T-cell (primary cell): ENCODE measurements at places on chromosomes 6 and 20.

DNA sequence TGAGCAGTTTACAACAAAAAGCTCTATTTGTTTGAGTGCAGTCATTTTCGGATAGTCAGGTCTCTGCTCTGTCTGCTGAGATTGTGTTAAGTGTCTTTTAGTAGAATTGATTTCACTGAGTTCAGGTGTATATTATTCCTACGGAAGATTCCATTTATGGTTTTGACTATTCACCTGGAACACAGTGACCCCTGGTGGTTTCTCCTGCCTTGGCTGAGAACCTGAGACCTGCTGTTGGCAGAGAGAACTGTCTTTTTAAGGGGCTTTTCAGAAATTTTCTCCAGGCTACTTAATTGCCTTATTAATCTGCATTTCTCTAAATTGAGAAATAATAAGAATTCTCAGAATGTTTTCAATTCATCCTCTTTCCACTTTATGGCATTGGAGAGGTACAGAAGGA is 508.0 kb downstream of the TBC1D32 start:
- DNase-seq, result no peak
- no peaks in the 10 kb centered on the region for H3K36me3 ChIP-seq
- peaks cover 2% of the 10 kb centered on the region for H3K27me3 ChIP-seq
- H3K27ac ChIP-seq, result no peak overlapping the region
- no peaks in the 10 kb centered on the region for H3K4me1 ChIP-seq

- H3K4me3 ChIP-seq, result no peak overlapping the region
- H3K4me1 ChIP-seq, result no peaks in the 10 kb centered on the region
- H3K36me3 ChIP-seq, result no peaks in the 10 kb centered on the region
- H3K27me3 ChIP-seq, result no peaks in the 10 kb centered on the region
Observed at GRCh38 chr6:8881663-8882062, 446.3 kb upstream of the SLC35B3 start.

DNA sequence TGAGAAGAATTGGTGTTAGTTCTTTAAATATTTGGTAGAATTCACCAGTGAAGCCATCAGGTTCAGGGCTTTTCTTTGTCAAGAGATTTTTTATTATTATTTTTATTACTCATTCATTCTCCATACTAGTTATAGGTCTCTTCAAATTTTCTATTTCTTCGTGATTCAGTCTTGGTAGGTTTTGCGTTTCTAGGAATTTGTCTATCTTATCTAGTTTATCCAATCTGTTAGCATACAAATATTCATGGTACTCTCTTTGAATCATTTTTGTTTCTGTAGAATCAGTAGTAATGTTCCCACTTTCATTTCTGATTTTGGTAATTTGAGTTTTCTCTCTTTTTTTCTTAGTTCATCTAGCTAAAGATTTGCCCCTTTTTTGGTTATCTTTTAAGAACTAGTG is 52.3 kb upstream of the PRDM1 start:
- no peak for DNase-seq
- no peaks in the 10 kb centered on the region for H3K27me3 ChIP-seq
- no peak overlapping the region for H3K27ac ChIP-seq
- H3K4me3 ChIP-seq, result no peak overlapping the region
- H3K4me1 ChIP-seq, result no peaks in the 10 kb centered on the region
- H3K36me3 ChIP-seq, result no peaks in the 10 kb centered on the region

GRCh38 chr6:111604259-111605099 is 1.2 kb downstream of the TRAF3IP2 start:
- peaks cover 33% of the 10 kb centered on the region for H3K4me1 ChIP-seq
- no peaks in the 10 kb centered on the region for H3K27me3 ChIP-seq
- H3K36me3 ChIP-seq, result peaks cover 4% of the 10 kb centered on the region
- no peak for DNase-seq

DNA sequence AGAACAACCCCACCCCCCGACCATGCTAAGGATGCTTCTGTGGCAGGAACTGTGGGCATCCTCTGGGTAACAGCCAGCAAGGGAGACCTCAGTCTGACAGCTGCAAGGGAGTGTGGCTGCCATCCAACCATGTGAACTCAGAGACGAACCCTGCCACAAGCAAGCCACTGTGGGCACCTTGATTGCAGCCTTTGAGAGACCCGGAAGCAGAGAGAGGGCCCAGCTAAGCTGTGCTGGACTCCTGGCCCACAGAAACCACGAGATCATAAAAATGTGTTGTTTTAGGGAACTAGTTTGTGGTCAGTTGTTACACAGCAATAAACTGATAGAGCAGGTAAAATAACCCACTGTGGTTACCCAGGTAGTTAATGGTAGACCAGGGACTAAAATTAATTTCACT is 414.6 kb downstream of the CDH26 start:
- H3K4me1 ChIP-seq, result peaks cover 2% of the 10 kb centered on the region
- no peaks in the 10 kb centered on the region for H3K36me3 ChIP-seq

DNA sequence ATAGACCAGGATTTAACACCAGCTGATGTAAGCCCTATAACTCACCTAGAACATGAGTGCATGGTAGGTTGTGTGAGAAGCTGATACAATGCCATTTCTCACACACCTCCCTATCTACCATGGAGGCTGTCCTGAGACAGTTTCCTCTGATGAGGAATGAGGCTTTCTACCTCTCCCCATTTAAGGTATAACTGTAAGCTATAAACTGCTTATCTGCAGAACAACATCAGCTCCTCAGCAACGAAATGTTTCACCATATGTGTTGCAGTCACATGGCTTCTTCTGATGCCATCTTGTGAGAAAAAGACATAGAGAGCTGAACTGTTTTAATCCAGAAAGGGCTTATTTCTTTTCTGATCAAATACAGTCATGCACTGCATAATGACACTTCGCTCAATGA is 20.7 kb downstream of the ZKSCAN3 start:
- H3K36me3 ChIP-seq, result peaks cover 3% of the 10 kb centered on the region
- no peaks in the 10 kb centered on the region for H3K27me3 ChIP-seq
- no peaks in the 10 kb centered on the region for H3K4me1 ChIP-seq
- H3K4me3 ChIP-seq, result no peak overlapping the region

- H3K4me1 ChIP-seq, result no peaks in the 10 kb centered on the region
- H3K36me3 ChIP-seq, result no peaks in the 10 kb centered on the region
- no peak for DNase-seq
- no peak overlapping the region for H3K4me3 ChIP-seq
- H3K27me3 ChIP-seq, result peaks cover 5% of the 10 kb centered on the region
- H3K27ac ChIP-seq, result no peak overlapping the region
Observed at GRCh38 chr6:89492025-89492640, 59.2 kb downstream of the ANKRD6 start.

DNA sequence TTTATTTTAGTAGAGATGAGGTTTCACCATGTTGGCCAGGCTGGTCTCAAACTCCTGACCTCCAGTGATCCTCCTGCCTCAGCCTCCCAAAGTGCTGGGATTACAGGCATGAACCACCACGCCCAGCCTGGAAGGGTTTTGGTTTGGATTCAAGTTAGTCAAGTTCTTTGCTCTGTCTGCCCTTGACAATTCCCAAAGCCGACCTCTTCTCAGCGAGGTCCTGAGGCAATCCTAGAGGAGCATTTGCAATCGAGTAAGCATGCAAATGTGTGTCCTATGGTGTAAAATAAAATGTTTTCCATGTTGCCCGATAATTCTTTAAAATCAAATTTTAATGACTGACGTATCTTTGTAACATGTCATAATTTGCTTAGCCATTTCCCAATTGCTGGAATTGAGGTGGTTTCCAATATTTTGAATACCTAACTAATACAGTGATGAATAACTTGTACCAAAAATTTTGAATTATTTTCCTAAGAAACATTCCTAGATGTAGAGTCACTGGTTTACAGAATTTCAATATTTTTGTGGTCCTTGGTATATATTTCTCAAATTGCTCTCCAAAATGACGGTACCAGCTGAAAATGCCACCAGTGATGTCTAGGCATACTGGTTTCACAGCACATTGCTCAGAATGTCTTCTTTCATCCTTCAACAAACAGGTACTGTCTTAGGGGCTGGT is 38.7 kb downstream of the GTF2H5 start:
- no peaks in the 10 kb centered on the region for H3K27me3 ChIP-seq
- no peak for DNase-seq
- no peak overlapping the region for H3K4me3 ChIP-seq

GRCh38 chr6:101401792-101402621 is 8.5 kb downstream of the GRIK2 start:
- H3K27ac ChIP-seq, result no peak overlapping the region
- H3K27me3 ChIP-seq, result peaks cover 21% of the 10 kb centered on the region
- H3K36me3 ChIP-seq, result no peaks in the 10 kb centered on the region
- no peak overlapping the region for H3K4me3 ChIP-seq
- no peak for DNase-seq

DNA sequence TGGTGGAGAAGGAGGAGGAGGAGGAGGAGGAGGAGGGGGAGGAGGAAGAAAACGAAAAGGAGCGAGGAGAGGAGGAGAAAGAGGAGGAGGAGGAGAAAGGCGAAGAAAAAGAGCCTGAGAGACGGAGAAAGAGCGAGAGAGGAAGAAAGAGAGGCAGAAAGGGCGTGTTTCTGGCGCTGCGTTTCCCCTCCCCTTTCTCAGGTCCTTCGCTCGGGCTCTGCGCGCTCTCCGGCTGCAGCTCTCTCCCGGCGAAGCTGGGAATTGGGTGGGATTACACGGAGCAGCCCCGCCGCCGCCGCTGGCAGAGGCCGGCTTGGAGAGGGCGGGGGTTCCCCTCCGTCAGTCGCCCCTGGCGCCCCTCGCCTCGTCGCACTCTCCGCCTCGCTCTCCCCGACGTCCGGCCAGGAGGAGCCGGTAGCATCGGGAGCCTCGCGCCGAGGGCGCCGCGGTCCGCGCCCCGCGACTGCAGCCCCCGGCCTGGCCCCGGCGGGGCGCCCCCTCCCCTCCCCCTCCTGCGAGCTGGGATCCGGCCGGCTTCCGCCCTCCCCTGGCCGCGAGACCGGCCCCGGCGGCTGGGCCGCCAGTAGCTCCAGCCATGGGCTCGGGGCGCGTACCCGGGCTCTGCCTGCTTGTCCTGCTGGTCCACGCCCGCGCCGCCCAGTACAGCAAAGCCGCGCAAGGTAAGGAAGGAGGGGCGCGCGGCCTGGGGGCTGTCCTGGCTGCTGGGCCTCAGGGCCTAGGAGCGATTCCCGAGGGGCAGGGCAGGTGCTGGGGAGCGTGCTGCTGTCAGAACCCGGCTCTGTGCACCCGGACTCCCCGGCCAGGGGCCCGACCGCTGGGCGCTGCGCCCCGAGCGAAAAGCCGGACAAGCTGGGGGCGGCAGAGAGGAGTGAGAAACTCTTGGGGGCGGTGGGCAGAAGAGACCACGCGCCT is at the start of gene SCUBE3:
Gene SCUBE3 (plus strand): TSS at position 133 of the 933 bp plus-strand sequence. CDS start 463 bp downstream, at position 596.
- no peaks in the 10 kb centered on the region for H3K36me3 ChIP-seq
- H3K4me3 ChIP-seq, result peak within 1 kb of the TSS; percentile 36
- peaks cover 2% of the 10 kb centered on the region for H3K4me1 ChIP-seq
- peaks cover 24% of the 10 kb centered on the region for H3K27me3 ChIP-seq
- no peak for DNase-seq

- no peaks in the 10 kb centered on the region for H3K27me3 ChIP-seq
- H3K27ac ChIP-seq, result no peak overlapping the region
- H3K4me1 ChIP-seq, result peaks cover 30% of the 10 kb centered on the region
- no peak for DNase-seq
- no peaks in the 10 kb centered on the region for H3K36me3 ChIP-seq
- no peak overlapping the region for H3K4me3 ChIP-seq
Observed at GRCh38 chr6:157222201-157222981, 100.9 kb downstream of the TMEM242 start.

DNA sequence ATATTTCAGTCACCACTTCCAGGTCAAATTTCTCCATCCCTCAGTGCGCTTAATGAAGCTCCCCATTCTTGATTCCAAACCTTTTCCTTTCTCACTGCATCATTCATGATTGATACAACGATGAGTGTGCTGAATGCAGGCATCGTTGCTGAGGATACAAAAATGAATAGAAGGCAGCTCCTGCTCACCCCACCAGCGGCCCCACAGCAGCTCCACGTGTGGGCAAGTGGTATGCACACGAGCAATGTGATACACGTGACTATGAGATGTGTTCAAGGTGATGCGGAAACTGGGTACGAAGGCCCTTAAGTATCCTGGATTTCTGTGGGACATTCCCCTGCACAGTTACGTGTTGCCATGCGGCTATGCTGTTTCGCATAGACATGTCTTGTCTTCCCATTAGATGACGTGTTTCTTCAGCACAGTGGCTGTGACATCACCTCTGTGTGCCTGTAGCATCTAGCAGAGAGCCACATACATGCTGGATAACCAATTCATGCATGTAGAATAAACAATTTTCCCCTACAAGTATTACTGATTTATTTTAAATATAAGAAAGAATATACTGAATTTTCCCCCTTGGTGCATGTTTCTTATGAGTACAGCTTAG is 260.5 kb upstream of the AGPAT4 start:
- H3K4me3 ChIP-seq, result no peak overlapping the region
- no peaks in the 10 kb centered on the region for H3K36me3 ChIP-seq
- no peaks in the 10 kb centered on the region for H3K4me1 ChIP-seq
- no peak for DNase-seq

GRCh38 chr20:40896814-40897700 is 131.6 kb upstream of the TOP1 start:
- DNase-seq, result no peak
- H3K27ac ChIP-seq, result no peak overlapping the region
- H3K4me1 ChIP-seq, result no peaks in the 10 kb centered on the region
- H3K36me3 ChIP-seq, result no peaks in the 10 kb centered on the region
- no peak overlapping the region for H3K4me3 ChIP-seq

DNA sequence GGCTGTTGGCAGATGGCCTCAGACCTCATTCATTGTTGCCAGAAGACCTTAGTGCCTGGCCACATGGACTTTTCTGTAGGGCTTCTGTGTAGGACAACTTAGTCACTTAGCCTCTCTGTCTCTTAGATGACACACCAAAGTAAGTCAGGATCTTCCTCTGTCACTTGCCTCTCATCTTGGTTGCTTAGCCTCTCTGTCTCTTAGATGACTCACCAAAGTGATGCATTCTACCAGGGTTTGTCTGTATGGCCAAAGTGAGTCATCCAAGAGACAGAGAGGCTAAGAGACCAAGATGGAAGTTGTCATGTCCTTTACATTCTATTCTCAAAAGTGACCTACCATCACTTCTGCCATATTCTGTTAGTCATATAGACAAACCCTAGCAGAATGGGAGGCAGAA is 255.9 kb upstream of the DEFB112 start:
- no peaks in the 10 kb centered on the region for H3K27me3 ChIP-seq
- no peaks in the 10 kb centered on the region for H3K4me1 ChIP-seq
- no peak overlapping the region for H3K4me3 ChIP-seq
- H3K36me3 ChIP-seq, result no peaks in the 10 kb centered on the region
- H3K27ac ChIP-seq, result no peak overlapping the region
